ENCODE measurements at places on chromosomes 7 and 10.

- DNase-seq, result no peak
Observed at GRCh38 chr7:40986351-40986873, 716.5 kb downstream of the INHBA start.

GRCh38 chr10:29535012-29535777 lies 99.6 kb downstream of the SVIL start:
- DNase-seq, result no peak

- DNase-seq, result no peak
Observed at GRCh38 chr7:52758356-52758755, 277.1 kb upstream of the POM121L12 start.

- no peak for DNase-seq
Observed at GRCh38 chr7:38428041-38428440, 154.6 kb upstream of the TARP start.

GRCh38 chr10:38102880-38103279 lies 8.7 kb downstream of the ZNF37A start:
- DNase-seq, result no peak

DNA sequence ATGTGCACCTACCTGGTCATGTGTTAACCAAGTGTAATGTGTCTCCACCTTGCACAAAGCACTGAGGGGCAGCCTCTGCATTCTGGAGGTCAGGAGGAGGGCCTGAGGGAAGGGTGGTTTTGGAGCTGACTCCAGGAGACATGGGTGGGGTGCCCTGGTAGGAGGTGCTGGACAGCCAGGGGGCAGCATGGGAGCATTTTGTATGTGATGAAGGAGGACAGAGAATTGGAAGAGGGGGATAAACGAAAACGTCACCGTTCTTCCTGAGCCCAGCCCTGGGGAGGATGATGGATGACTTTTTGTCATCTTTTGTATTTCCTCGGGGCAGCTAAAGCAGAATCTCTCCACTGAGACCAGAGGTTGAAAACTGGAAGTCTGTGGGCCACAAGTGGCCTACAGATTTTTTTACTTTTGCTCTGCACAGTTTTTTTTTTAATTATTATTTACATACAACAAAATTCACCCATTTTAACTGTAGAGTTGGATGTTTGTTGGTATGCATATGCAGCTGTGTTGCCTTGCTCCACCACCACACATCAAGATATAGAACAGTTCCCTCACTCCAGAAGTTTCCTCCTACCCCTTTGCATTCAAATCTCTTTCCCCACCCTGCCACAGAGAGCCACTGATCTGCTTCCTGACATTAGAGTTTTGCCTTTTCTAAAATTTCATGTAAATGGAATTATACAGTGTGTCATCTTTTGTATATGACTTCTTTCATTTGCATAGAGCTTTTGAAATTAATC lies 242.5 kb downstream of the VTI1A start:
- DNase-seq, result no peak

DNA sequence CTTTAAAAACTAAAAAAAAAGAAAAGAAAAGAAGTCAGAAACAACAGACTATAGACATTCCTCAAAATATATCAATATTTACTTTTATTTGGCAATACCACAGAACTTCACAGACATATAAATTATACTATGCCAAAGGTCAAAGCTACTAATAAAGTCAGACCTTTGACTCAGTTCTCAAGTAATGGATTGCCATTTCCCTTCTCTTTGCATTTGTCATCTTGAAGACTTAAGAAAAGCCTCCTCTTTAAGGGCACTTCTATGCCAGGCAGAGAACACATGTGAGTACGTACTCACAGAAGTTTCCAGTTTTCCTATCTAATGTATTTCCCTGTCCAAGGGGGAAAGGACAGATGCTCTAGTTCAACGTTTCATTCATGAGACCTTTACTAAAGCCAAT lies 37.6 kb downstream of the TNPO3 start:
- no peak for DNase-seq

DNA sequence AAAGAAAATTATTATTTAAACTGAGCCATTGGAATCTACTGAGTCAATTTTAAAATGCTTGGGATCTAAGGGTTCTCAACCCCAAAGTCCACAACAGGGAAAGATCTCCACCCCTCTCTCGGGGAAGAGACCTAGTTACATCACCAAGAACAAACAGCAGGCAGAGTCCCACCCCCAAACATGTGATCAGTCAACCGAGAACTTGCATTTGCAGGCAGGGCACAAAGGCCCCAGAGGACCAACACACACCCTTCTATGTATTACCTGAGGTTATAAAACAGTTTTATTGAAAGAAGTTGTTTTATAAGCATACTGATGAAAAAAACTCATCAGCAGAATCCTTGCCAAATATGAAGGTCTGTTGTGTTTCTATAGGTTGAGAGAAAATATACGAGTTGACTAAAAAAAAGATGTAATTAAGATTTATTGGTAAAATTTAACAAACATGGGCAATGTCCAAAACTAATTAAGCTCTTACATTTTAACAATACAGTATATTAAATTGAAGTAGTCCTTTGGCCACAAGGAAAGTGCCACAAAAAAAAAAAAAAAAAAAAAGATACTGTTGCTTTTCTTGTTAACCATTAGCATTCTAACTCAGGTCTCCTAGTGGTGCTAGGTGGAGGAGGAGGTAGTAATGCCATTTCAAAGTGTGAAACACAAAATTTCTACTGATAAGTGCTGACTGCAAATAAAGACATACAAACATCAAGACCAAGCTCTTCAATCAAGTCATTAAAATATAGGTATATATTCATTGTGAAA lies 975 bp upstream of the USP54 start:
- no peak for DNase-seq

DNA sequence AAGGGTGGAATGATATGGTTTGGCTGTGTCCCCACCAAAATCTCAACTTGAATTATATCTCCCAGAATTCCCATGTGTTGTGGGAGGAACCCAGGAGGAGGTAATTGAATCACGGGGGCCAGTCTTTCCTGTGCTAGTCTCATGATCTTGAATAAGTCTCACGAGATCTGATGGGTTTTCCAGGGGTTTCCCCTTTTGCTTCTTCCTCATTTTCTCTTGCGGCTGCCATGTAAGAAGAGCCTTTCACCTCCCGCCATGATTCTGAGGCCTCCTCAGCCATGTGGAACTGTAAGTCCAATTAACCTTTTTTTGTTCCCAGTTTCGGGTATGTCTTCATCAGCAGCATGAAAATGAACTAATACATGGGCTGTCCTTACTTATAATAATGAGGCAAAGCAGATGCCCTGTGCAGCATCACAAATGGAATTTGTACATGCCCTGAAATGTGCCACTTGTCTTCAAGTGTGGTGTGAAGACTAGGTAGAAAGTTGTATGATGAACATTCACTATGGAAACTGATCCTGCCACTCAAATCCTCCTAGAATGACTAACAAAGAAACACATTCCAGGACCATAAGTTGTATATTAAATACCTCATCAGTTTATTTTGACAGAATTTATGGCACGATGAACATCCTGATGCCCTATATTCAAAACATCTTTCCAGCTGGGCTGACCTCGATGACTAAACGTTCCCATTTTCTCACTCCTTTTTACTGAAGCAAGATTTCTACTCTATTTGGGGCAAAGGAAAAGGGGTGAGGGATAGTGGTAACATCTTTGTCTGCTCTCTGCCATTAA lies 122.8 kb upstream of the CTTNBP2 start:
- no peak for DNase-seq

DNA sequence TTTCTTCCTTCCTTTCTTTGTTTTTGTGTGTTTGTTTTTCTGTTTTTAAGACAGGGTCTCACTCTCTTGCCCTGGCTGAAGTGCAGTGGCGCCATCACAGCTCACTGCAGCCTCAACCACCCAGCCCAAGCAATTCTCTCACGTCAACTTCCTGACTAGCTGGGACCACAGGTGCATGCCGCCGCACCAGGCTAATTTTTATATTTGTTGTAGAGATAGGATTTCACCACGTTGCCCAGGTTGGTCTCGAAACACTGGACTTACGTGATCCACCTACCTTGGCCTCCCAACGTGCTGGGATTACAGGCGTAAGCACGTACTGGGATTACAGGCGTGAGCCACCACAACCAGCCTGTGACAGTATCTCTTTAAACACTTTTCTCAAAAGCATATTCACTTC lies 120.7 kb downstream of the DKK1 start:
- DNase-seq, result no peak

DNA sequence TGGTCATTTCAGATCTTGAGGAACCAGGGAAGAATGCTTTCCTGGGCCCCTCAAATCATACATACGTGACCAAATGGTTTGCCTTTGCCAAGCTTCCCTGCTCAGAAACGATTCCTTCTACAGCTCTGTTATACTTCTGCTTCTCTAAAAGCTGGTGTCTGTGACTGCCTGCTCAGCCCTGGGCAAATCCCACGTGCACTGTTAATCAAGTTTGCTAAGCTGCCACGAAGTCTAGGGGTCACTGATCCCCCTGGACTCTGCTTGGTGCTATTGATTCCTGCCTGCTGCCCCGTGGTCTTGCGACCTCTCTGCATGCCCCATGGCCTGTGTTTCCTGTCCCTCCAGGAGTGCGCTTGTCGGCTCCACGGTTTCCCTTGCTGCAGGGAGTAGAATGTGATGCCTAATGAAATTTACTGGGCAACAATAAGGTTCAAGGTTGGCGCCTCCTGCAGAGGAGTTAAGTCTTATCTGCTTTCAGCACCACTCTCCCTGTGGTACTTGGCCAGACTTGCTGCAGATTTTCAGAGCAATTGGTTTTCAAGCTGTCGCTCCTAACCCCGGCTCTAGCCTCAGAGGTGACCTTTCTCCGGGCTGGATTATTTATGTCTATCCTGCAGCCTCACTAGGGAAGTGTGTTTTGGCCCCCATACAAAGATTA lies 201.6 kb upstream of the FZD8 start:
- DNase-seq, result no peak

DNA sequence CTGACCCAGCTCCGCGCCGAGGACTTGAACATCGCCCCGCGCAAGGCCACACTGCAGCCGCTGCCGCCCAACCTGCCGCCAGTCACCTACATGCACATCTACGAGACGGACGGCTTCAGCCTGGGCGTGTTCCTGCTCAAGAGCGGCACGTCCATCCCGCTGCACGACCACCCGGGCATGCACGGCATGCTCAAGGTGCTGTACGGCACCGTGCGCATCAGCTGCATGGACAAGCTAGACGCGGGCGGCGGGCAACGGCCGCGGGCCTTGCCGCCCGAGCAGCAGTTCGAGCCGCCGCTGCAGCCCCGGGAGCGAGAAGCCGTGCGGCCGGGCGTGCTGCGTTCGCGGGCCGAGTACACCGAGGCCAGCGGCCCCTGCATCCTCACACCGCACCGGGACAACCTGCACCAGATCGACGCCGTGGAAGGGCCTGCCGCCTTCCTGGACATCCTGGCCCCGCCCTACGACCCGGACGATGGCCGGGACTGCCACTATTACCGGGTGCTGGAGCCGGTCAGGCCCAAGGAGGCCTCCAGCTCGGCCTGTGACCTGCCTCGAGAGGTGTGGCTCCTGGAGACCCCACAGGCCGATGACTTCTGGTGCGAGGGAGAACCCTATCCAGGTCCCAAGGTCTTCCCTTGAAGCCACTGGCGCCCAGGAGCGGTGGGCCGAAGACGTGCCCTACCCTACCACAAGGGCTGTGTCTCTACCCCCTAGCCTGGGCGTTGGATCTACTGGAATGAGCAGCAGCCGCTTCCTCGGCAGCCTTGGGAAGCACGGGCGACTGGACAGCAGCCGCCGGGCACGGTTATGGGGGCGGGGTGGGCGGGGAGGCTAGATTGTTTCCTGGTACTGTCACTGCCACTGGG lies 945 bp downstream of the ADO start:
- DNase-seq, result no peak

DNA sequence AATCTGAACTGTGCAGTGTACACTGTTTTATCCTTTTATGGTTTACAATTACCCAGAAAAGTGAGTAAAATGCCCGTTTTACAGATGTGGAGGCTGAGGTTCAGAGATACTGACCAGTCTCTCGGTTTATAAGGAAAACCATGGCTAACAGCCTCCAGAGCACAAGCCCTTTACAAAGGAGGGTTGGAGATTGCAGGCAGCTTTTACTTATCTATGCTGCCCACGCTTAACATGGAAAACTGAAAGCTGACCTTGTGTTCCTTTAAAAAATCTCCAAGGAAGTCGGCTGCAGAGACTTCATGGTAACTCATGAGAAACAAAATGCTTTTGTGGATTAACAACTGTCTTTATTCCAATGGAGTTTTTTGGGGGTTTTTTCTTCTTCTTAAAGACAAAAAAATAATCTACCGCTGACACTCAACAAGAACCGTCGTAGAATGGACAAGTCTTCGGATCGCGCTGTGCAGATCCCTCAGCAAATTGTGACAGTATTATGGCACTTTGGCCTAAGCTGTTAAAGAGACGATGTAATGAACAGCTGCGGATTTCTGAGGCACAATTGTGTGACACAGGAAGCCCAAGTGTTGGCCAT lies 654 bp upstream of the SLF2 start:
- no peak for DNase-seq

- DNase-seq, result no peak
Observed at GRCh38 chr10:29479081-29479925, 155.5 kb downstream of the SVIL start.

- DNase-seq, result no peak
Observed at GRCh38 chr7:136139417-136139816, 162.3 kb upstream of the MTPN start.

DNA sequence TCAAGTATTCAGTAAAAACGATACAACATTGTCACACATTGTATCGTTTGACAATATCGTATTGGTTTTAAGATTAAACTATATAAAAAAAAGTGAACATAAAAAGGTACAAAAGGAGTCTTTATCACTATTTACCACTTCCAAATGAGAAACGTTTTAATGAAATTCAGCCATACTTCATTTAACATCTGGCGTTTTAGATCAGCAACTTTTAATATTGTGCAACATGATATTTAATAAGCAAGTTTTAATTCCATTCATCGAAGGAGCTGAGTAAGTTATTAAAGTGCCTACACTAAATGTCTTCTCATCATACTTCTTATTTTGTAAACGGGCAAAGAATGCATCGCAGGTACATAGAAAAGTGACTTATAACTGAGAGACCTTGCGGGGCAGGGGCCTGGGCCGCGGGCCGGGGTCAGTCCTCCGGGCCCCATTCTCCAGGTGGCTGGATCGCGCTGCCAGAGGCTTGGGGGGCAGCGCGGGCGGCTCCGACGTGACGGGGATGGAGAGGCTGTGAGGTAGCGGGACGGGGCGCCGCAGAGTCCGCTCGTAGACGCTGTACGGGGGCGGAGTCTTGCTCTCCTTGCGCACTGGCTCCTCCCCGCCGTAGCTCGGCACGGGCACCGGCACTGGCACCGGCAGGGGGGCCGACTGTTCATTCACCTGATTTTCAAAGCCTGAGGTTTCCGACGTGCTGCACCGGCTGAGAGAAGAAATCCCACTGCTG lies 165.8 kb upstream of the IMMP2L start:
- DNase-seq, result no peak

DNA sequence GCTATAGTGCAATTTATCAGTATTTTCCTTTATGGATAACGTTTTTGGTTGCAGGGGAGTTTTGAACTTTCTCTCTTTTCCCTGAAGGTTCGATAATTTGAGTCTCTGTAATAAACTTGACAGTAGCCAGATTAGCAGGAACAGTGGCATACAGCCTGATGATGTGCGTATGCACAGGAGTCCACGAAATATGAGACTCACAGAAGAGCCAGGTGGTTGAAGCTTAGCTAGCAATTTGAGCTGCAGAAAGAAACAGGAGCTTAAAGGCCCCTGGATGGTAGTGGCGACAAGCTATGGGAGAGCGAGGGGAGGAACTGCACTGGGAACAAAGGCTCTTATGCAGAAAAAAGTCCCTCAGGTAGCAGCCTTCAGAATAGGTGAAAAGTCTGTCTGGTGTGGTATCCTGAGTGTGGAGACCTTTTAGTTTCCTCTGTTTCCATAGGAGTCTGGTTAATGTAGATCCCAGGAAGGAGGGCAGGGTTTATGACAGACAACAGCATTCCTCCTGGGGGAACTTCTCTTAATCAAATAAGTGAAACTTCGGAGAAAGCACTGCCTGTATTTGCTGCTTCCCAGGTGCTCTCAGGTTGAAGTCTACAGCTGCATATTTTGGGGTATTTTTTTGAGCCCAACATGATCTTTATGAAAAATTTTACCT lies 32.7 kb downstream of the FANK1 start:
- DNase-seq, result no peak

Data from stimulated activated CD8-positive, alpha-beta memory T cell treated with anti-CD3 and anti-CD28 coated beads, Interleukin-7, amount 100 ng/mL, for 48 hours (primary cell).